Mesenteric fat pad (tissue), 1 donor: ENCODE measurements at places on chromosomes 5 and 9. TPM values are rescaled to one million over a fixed set of nuclear protein-coding genes. Genes with fewer than 3 reads are reported as not detected.

The GRIN1 gene
- not detected for total RNA-seq

The BNC2 gene
- total RNA-seq = 27.5 TPM

DNA sequence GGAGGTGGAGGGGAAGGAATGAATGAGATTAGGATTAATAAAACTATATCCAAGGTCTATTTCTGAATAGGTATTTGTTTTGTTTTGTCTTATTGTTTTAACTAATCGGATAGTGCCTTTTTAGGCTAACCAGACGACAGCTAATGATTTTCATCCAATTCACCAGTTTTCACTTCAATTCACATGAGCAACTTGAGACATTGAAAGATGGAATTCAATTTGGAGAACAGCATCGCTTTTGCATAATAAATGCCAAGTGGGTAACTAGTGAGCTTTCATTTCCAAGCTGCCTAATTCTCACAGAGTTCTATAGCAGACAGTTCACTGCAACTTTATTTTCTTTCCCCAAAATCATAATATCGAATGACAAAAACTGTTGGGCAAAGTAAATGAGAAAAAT lies 5.0 kb downstream of the AGXT2 start:
- DNase-seq = no peak

GRCh38 chr5:1098986-1099597 lies 12.8 kb downstream of the SLC12A7 start:
- no peak for DNase-seq

DNA sequence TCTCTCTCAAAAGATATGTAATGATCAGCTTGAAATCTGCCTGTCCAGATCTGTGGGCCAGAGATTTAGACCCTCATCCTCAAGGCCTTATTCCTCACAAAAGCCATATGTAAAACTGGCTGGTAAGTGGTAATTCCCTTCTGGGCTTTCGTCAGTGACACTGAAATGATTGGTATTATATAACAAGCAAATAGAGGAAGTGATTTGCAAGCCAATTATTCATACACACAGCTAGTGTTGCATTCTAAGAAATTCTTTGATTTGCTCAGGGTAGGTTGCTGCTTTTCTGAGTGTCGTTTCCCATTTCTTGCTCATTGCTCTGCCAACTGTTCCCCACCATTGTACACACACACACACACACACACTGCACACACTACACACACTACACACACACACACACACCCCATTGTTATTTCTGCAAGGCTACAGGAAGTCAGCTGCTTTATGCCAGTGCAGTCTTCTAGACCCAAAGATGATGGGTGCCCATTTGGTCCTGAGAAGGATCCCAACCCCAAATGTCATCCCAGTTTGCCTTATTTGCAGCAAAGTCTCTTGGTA lies 76.8 kb downstream of the PRLR start:
- DNase-seq = no peak

The BARHL1 gene
- not detected for total RNA-seq

The TOR2A gene
- total RNA-seq = 8.6 TPM

GRCh38 chr9:99231711-99232110 lies 9.6 kb downstream of the SEC61B start:
- no peak for DNase-seq

GRCh38 chr5:40333459-40334241 lies 346.1 kb upstream of the PTGER4 start:
- no peak for DNase-seq
